ENCODE measurements at places on chromosomes 11 and 22.

DNA sequence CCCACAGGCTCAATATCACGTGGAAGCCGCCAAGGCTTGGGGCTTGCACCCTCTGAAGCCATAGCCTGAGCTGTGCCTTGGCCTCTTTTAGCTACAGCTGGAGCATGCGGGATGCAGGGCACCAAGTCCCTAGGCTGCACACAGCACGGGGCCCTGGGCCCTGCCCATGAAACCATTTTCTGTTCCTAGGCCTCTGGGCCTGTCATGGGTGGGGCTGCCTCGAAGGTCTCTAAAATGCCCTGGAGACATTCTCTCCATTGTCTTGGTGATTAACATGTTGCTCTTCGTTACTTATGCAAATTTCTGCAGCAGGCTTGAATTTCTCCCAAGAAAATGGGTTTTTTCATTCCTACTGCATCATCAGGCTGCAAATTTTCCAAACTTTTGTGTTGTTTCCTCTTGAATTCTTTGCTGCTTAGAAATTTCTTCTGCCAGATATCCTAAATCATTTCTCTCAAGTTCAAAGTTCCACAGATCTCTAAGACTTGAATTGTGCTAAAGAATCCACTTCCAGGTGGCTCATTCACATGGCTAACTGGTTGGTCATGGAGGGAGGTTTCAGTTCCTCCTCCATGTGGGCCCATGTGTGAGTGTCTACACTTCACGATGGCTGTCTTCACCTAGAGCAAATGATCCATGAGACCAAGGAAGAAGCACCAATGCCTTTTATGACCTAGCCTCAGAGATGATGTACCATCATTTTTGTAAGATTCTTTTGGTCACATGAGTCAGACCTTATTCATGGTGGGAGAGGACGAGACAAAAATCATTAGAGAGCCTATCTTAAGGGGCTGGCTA is 7.4 kb upstream of the CREBZF start:
- DNase-seq: no peak

GRCh38 chr22:40805239-40805638 is 13.9 kb downstream of the SLC25A17 start:
- DNase-seq: no peak

- no peak for DNase-seq
Observed at GRCh38 chr22:31615940-31616314, 46.1 kb downstream of the PISD start.

DNA sequence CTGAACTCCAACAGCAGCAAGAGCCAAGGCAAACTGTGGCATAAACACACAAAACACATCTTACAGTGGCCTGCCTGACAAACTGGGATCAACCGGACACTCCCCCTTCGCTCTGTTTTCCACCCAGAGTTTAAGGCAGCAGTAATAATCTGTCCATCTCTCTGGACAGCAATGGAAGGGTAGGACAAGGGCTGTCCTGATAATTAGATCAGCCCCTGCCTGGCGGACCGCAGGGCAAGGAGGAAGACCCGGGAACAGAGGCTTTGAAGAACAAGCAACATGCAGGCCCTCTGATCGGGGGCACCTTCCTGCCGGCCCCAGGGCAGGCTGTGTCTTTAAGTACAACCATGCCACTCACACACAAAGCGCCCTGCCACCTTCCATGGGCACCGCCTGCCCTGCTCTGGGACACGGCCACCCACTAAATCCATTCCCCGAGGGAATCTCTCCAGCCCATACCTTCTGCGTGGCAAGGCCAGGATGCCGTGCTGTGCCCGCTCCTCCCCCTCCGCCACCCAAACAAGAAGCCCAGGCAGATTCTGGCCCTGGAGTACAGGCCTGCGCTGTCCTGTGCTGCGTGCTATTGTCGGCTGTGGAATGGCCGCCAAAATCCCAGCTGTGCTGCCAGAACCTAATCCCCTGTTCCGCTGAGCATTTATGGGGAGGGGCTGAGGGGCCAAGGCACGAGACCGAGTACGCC is 38.8 kb downstream of the NUMA1 start:
- peak; percentile 30 for DNase-seq

DNA sequence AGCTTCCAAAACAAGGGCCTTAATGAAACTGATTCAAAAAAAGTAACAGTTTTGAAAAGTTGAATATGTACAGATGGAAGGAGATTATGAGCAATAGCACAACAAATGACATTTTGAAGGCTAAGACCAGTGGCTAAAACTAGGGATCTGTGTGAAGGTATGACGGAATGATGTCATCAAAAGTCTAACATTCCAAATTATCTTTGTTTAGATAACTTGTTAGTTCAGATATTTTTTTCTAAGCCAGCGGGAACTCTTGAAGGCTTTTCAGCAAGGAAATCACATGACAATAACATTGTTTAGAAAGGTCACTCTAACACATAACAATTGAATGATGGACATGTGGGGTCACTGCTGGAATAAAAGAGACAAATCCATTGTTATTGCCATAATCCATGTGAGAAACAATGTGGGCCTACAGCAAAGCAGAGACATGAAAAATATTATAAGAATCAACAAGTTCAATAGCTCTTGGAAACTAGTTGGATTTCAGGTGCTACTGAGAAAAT is 260.5 kb downstream of the CASP12 start:
- DNase-seq: no peak

- no peak for DNase-seq
Observed at GRCh38 chr22:31588970-31589675, 72.9 kb downstream of the PISD start.

DNA sequence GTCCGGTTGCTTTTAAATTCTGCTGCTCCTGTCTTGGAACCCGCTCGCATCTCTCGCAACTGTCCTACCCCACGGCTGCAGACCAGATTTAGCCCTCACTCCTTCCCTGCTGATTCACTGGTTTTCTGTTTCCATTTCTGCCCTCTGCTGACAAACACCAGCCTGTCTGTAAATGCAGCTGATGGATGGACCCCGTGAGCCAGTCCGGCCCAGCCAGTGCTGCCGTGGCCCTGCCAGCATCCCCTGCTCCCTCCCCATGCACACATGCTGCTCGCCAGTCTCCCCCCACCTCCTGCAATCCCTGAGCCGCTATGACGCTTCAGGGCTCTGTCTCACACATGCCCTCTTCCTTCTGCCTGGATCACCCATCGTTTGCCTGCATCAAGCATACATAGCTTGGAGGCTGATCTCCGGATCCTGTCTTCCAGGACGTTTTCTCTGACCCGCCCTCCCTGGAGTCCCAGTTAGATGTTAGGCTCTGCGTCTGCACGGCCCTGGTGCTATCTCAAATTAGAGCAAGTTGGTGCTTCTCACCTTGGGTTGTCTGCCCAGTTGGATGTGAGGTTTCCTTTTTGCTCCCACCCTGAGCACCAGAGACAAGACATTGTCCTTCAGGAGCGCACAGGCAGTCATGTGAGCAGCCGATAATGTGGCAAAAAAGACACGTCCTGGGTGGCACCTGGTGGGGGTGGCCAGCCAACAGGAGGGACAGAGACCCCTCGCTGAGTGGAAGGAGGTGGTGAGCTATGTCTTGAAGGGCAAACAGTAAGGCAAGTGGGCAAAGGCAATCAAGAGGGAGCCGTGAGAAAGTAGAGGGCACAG is 4.3 kb upstream of the ACR start:
- DNase-seq: no peak

DNA sequence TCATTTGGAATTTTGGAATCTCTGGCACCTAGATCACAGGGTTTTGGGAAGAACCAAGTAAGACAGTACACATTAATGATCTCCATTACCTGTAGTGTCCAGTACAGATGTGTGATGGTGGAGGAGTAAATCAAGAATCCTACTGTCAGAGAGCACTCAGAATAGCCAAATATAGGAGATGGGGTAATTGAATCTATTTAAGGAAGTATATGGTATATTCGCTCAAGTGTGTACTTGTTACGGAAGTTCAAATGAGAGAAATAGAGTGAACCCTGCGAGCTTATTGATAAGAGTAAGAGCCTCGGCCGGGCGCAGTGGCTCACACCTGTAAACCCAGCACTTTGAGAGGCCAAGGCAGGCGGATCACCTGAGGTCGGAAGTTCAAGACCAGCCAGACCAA is 2.2 kb downstream of the SPCS2 start:
- DNase-seq: no peak

GRCh38 chr11:46369458-46370152 is 11.9 kb upstream of the MDK start:
- DNase-seq: no peak
